Progenitor cell of endocrine pancreas (in vitro differentiated cells): ENCODE measurements at places on chromosomes 11 and 22. TPM values are rescaled to one million over a fixed set of nuclear protein-coding genes. Genes with fewer than 3 reads are reported as not detected.

- no peaks in the 10 kb centered on the region for H3K36me3 ChIP-seq
- H3K4me1 ChIP-seq = peaks cover 29% of the 10 kb centered on the region
- peaks cover 13% of the 10 kb centered on the region for H3K27me3 ChIP-seq
- H3K27ac ChIP-seq = peak overlapping the region; percentile 72
Measured at GRCh38 chr22:24506802-24507438, 11.8 kb downstream of the UPB1 start.

DNA sequence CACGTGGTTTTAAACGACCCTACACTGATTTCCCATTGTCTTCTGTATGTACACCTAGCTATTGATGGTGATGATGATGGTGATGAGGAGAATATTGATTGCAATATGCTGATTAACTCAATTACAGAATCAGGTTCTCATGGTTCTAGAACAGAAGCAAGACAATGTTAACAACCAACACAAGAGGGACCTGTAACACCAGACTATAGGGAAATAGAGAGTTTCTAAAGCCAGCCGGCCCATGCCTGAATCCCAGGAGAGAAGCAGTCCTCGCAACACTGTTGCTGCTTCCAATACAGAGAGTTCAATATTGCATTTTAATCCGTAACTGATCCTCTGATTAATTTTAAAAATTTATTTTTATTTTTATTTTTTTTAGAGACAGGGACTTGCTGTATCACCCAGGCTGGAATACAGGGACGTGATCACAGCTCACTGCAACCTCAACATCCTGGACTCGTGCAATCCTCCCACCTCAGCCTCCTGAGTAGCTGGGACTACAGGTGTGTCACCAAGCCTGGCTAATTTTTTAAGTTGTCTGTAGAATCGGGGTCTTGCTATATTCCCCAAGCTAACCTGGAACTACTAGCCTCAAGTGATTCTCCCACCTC is 22.2 kb upstream of the UBASH3B start:
- H3K27me3 ChIP-seq = peaks cover 14% of the 10 kb centered on the region
- no peaks in the 10 kb centered on the region for H3K36me3 ChIP-seq
- DNase-seq = no peak

GRCh38 chr22:17492247-17492646 is 71.1 kb upstream of the SLC25A18 start:
- no peaks in the 10 kb centered on the region for H3K4me1 ChIP-seq
- H3K27ac ChIP-seq = peak overlapping the region; percentile 44
- no peak overlapping the region for H3K4me3 ChIP-seq
- peaks cover 2% of the 10 kb centered on the region for H3K36me3 ChIP-seq
- DNase-seq = no peak

- H3K4me3 ChIP-seq = no peak overlapping the region
- H3K36me3 ChIP-seq = no peaks in the 10 kb centered on the region
- DNase-seq = no peak
- no peaks in the 10 kb centered on the region for H3K4me1 ChIP-seq
- no peaks in the 10 kb centered on the region for H3K27me3 ChIP-seq
Measured at GRCh38 chr11:103703437-103703836, 333.0 kb upstream of the DDI1 start.

DNA sequence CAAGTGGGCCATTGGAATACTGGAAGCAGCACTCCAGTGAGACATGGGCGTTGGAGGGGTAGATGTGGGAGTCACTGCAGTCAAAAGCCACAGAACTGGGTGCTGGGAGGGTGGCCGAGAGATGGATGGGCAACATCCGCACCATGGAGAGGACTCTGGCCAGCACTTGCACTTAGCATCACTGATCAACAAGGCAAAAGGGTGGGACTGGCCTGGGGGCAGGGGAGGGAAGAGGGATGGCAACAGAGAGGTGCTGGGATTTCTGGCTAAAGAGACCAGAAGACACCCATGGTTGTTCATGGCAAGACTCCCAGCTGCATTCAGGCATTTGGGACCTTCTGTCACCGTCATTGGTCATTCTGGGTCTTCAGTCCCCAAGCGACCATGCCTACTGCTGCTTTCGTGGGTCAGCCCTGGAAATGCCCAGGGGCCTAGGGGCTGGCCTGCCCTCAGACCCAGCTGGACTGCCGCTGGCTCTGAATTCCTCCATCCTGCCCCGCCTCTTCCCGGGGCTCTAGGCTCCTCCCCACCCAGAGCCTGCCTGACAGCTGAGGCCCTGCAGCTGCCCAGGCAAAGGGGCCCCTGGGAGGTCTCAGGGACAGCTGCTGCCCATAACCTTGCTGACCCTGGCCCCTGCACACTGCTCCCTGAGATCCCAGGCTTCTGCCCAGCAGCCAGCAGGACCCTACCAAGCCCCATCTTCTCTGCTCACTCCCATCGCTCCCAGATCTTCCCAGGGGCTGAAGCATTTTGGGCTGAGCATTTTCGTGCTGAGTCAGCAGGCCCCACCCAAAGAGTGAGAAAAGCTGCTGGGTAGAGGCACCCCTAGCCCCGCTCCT is 13.0 kb upstream of the CDC42EP2 start:
- H3K27me3 ChIP-seq = no peaks in the 10 kb centered on the region
- H3K27ac ChIP-seq = peak overlapping the region; percentile 34
- peaks cover 1% of the 10 kb centered on the region for H3K36me3 ChIP-seq
- peaks cover 34% of the 10 kb centered on the region for H3K4me1 ChIP-seq
- no peak overlapping the region for H3K4me3 ChIP-seq

DNA sequence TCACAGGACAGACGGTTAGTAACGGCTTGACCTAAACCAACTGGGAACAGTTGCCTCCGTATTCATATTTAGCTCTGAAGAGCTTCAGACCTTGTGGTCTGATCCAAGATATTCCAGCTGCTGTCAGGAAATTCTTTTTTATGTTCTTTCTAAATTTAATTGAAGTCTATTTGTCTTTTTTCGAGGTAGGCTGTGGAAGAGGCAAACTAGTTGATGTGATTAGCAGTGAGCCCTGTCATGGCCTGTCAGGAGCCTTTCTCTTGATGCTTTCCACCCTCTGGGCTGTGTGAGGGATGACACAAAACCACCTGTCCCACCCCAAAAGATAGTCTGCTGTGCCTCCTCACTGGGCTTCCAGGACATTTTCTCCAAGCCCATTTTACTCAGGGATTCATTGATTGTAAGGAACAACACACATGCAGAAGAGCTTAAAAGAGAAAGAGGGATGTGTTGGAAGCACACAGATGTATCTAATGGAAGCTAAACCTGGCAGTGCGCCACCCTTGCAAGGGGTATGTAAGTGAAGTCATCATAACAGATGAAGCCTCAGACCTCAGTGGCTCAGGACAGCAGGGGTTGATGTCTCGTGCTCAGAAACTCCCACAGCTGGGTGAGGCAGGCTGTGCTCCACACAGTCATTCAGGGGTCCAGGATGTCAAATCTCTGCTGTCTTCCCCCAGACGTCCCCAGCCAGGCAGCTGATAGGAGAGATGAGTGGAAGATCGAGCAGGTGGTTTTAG is 170.0 kb downstream of the NCAM1 start:
- H3K27ac ChIP-seq = no peak overlapping the region
- H3K27me3 ChIP-seq = peaks cover 5% of the 10 kb centered on the region
- H3K36me3 ChIP-seq = no peaks in the 10 kb centered on the region
- peaks cover 17% of the 10 kb centered on the region for H3K4me1 ChIP-seq

DNA sequence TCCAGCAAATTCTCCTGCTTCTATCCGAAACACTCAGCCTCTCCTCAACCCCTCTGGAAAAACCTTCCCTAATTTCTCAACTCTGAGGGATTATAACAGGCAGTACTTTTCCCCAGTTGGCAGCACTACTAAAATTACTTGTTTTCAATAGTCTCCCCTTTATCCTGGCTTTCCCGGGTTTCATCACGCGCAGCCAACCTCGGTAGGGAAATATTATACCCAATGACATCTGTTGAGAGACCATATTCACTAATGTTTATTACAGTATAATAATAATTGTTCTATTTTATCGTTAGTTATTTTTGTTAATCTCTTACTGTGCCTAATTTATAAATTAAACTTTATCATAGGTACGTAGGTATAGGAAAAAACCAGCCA is 330 bp upstream of the POLD3 start:
- H3K27me3 ChIP-seq = peaks cover 4% of the 10 kb centered on the region
- peaks cover 17% of the 10 kb centered on the region for H3K4me1 ChIP-seq
- peaks cover 15% of the 10 kb centered on the region for H3K36me3 ChIP-seq
- H3K4me3 ChIP-seq = peak overlapping the region; percentile 100

OTOG gene
- total RNA-seq = 0.78 and 1.5 TPM in 2 replicates

SLCO2B1 gene
- 6.6 and 7.3 TPM in 2 replicates for total RNA-seq

KRTAP5-10 gene
- total RNA-seq = 0.41 TPM in 1 of 2 replicates, not detected in the other

SEC14L6 gene
- 3.7 and 4.8 TPM in 2 replicates for total RNA-seq

RBMXL2 gene
- total RNA-seq = 0.14 TPM in 1 of 2 replicates, not detected in the other

ALKBH3 gene
- total RNA-seq = 19.8 and 22.0 TPM in 2 replicates

LIF gene
- 2.3 and 3.6 TPM in 2 replicates for total RNA-seq
